AG04450 (cell line): ENCODE measurements at places on chromosomes 2 and 18. TPM values are rescaled to one million over a fixed set of nuclear protein-coding genes. Genes with fewer than 3 reads are reported as not detected.

DNA sequence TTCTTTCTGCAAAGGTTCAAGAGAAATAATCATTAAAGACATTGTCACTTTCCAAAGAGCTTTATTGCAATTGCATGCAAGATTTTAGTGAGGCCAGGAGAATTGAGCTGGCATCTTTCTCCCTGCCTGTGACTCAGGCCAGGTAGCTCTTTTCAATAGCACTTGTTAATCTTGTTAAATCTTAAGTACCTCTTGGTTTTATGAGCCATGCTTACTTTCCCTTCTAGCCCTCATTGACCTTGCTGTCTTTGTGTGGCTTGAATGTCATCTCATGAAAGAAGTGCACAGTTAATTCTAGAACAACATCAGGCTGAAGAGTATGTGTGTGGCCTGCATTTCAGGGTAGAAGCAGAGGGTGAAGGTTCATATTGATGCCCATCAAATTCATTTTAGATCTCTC is 14.8 kb upstream of the LGALSL start:
- DNase-seq: no peak

GRCh38 chr2:239803766-239804115 is 221.4 kb downstream of the NDUFA10 start:
- no peak for DNase-seq

DNA sequence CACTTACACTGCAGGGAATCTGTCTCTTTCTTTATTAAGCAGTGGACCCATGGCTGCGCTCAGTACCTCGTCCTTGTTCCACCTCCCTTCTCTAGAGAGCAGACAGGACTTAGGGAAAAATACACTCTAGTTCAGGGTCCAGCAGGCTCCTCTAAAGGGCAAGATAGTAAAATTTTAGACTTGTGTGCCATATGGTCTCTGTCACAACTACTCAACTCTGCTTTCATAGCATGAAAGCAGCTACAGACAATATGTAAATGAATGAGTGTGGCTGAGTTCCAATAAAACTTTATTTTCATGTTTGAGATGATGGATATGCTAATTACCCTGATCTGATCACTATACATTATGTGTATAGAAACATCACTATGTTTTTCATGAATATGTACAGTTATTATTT is 163.1 kb downstream of the BABAM2 start:
- no peak for DNase-seq

GRCh38 chr2:240293557-240294461 is 141.7 kb upstream of the GPC1 start:
- DNase-seq: no peak

GRCh38 chr2:239731422-239731821 is 293.7 kb downstream of the NDUFA10 start:
- DNase-seq: no peak

GRCh38 chr2:142796161-142796560 is 81.3 kb upstream of the KYNU start:
- DNase-seq: no peak

DNA sequence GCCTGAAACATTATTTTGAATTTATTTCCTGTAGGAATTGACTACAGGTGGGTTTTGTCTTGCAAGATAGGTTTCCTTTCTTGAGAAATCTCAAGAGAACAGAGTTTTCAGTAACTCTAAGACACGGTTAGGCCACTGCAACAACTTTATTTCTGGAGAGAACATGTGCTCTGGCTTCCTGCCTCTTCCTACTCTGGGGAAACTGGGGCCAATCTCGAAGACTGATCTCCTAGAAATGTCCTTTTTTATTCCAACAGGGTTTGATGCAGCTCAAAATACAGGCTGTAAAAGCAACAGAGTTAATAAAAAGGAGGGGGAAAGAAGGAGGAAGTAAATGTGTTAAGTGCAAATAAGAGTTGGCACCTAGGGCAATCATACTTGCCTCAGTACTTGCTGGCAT is 4.0 kb upstream of the SLC20A1 start:
- no peak for DNase-seq

- DNase-seq: no peak
Observed at GRCh38 chr2:203040966-203041521, 26.4 kb downstream of the NBEAL1 start.

GRCh38 chr18:46711444-46711863 is 45.4 kb downstream of the ST8SIA5 start:
- DNase-seq: no peak

GRCh38 chr2:54308186-54308585 is 52.2 kb upstream of the TSPYL6 start:
- DNase-seq: no peak

- DNase-seq: no peak
Observed at GRCh38 chr2:20430461-20431300, 16.2 kb upstream of the RHOB start.

DNA sequence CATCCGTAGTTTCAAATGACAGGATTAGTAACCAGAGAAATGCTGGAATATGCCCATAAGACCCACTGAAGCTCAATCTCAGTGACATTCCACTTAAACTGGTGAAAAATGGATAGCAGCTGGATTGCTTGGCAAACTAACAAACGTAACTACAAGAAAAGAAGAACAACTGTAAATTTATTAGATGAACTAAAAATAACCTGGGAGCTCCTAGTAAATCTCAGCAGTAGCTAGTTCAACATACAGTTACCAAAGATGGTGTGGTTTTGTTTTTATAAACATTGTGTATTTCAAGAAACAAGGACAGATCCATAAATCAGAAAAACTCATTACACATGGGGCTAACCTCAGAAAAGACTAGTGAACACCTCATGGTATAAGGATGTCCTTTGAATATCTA is 531.9 kb downstream of the XIRP2 start:
- no peak for DNase-seq

- no peak for DNase-seq
Observed at GRCh38 chr18:32975163-32975436, 202.3 kb upstream of the KLHL14 start.

DNA sequence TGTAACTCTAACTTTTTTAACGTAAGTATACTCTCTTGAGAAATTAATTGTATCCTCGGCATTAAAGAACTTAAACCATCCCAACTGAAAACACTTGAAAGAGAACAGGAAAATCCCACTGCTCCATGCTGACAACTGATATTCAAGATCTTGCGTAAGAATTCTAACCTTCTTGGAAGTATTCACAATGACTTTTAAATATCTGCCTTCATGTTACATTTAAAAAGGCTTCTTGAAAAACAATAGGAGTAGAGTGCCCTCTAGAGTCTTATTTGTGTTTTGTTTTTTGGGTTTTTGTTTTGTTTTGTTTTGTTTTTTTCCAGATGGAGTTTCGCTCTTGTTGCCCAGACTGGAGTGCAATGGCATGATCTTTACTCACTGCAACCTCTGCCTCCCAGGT is 65.4 kb upstream of the DNAJC10 start:
- no peak for DNase-seq

DNA sequence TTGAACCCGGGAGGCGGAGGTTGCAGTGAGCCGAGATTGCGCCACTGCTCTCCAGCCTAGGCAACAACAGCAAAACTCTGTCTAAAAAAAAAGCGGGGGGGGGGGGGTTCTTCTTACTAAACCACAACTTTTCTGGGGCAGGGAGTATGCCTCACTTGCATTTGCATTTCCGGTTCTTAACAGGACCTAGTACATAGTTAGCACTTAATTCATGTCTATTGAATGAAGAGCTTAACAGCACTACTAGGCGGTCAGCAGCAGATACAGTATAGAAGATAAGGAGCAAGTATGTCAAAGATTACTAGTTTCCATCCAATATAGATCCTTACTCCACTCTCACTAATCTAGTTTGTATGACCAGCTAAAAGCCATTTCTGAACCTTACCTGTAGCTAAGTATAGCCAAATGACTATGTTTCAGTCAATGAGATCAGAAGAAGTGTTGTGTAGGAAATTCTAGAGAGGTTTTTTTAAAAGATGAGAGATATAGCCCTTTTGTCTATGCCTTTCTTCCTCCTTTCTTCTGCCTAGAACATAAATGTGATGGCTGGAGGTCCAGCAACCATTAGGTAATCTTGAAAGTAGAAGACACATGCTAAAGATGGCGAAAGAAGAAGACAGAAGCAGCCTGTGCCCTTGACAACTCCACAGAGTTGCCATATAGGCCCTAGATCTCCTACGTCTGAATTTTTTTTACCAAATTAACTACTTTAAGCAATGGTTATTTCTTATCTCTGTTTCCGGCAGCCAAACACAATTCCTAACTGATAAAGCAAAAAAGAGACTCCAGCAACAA is 11.3 kb downstream of the HYCC2 start:
- DNase-seq: no peak

- DNase-seq: no peak
Observed at GRCh38 chr2:221245772-221246171, 326.3 kb downstream of the EPHA4 start.

DNA sequence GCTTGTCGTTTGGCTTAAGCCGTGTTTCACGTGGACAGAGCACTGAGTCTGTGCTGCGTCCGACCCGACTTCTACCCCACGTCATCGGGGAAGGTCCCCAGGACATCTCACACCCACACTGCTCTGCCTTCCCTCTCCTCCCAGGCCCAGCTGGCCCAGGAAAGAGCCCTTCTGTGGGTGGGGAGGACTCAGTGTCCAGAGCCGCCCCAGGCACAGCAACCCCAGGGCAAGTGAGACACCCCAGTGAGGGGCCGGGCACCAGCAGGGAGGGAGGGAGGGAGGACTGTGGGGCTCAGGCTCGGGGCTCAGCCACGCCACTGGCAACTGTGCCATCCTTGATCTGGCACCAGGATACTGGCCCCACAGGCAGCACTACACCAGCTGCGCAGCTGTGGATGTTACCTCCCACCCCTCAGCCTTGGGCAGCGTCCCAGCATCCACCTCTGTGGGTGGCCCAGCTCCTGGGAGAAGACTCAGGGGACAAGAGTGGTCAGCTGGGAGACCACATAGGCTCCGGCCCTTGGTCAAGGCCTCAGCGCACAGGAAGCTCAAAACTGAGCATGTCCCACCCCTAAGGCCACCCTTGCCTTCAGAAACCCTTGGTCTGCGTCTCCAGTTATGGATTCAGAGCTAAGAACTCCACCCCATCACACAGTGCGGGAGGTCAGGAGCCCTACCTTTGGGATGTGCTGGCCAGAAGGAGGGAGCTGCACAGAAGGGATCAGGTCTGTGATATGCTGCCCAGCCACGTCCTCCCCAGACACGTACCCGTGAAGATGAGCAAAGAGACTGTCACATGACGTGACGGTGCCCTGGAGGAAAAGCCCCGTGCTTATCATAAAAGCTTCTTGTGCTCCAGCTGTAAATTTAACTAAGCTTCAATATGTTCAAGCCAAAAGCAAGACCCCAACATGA is 11.7 kb downstream of the PASK start:
- DNase-seq: no peak

DNA sequence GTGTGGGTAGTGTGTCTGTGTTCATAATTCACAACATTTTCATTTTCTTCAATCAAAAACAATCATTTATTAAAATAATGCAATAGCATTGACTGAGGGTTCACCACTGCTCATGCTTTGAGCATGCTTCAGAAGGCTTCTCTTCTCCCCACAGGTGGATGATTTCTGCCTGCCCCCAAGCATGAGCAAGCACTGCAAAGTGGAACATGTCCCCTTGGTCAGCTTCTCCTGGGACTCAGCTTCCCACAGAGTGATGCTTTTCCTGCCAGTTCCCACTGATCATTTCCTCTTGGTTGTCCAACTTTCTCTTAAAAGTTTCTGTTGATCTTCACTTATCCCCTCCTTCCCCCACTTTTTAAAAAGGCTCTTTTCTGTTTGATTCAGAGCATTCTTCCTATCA is 31.5 kb upstream of the CDH19 start:
- DNase-seq: no peak

- no peak for DNase-seq
Observed at GRCh38 chr2:126898636-126899035, at the start of gene TEX51. Gene TEX51 (plus strand): TSS chr2:126898890. CDS start chr2:126898919, 29 bp downstream.

- DNase-seq: no peak
Observed at GRCh38 chr18:10100196-10100595, 186.4 kb downstream of the VAPA start.

GRCh38 chr2:133525613-133526529 is 42.4 kb downstream of the NCKAP5 start:
- DNase-seq: no peak

DNA sequence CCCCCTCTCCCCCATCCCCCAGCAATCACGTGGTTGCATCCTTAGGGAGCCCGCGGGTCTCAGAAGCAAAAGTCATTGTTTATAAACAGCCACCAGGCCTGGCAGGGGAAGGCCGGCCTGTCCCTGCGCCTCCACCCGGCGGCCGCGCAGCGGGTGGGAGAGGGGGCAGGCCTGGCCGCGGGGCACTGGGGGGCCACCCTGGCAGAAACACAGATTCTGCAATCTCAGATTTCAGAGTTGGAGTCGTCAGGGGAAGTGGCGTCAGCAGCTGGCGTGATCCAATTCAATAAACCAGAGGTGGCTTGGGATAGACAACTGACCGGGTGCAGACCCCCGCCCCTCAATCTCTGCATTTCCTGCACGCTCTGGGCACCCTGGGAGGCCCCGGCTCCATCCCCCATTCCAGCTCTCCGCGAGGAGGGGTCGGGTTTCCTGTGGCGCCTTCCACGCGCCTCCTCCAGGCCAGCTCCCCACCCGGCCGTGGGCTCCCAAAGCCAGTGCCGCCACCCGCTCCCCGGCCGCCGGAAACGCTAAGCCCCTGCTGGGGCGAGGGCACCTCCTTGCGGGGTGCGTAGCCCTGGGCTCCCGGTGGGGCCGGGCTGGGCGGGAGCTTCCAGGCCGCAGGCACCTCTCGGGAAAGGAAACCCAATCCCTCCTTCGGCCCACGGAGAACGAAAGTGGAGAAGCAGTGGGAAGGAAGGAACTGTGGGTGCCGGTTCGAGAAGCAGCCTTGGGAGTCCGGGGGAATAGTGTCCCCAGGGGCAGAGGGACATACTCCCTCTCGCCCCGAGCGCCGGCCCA is 1.1 kb downstream of the BIN1 start:
- DNase-seq: no peak

DNA sequence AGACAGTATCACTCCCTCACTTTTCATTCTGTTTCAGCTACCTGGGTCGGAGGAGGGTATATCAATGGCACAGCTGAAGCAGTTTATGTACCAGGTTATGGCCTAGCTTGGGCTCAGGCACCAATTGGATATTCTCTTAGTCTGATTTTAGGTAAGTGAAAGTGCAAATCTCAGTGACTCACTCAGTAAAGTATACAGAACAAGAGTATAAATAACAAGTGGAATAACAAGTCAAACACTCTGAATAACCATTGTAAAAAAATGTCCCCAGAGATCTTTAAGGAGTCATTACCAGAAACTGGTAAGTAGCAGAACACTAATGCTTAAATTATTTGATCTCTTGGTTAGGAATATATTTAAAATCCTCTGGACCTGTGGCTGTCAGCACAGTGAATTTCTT is 5.7 kb downstream of the SLC5A7 start:
- no peak for DNase-seq

- DNase-seq: no peak
Observed at GRCh38 chr2:36812196-36812595, 115.7 kb downstream of the VIT start.

FAP gene
- 300 and 374 TPM in 2 replicates for polyA plus RNA-seq

SERPINB12 gene
- polyA plus RNA-seq: not detected in 2 replicates

SERPINB5 gene
- polyA plus RNA-seq: not detected in 2 replicates

FAM237A gene
- not detected in 2 replicates for polyA plus RNA-seq

SPTBN1 gene
- 56.6 and 72.1 TPM in 2 replicates for polyA plus RNA-seq

ABCG5 gene
- not detected in 2 replicates for polyA plus RNA-seq

RAB27B gene
- polyA plus RNA-seq: 1.4 and 1.9 TPM in 2 replicates

SKA1 gene
- 3.5 and 6.2 TPM in 2 replicates for polyA plus RNA-seq

EML6 gene
- polyA plus RNA-seq: 0.12 and 0.30 TPM in 2 replicates
